ENCODE measurements at places on chromosomes 3 and 15. TPM values are rescaled to one million over a fixed set of nuclear protein-coding genes. Genes with fewer than 3 reads are reported as not detected.
A peak's percentile ranks its signal among the peaks of the same experiment; 100 is the strongest.

Gene LINGO1
- total RNA-seq: 32.6 TPM

Gene TLE3
- total RNA-seq: 68.9 TPM

DNA sequence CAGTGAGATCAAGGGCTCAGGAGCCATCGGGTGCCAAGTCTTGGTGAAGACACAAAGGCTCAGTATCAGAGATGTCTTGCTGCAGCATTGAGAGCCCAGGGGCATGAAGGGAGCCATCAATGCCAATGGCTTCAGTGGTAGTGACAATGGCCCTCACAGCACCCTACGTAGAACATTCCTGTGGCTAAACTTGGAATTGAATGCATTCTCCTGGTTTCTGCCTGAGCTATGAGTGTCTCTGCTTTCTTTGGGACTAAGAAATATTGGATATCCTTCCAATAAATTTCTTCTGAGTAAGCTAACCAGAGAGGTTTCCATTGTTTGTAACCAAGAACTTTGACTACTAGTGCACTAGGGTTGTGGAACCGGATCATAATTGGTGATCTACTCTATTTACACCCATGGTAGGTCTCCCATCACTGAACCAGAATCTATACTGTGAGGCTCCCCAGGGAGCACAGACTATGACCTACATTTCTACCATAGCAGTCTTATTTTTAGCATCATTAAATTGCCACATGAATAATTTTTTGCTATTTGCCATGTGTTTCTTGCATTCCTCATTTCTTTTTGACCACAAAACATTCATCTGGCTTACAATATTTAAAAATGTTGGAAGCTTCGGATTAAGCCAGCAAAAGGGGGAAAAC, 31.6 kb upstream of the PDZRN3 start:
- no peak for DNase-seq

Gene FAM107A
- 15.5 TPM for total RNA-seq

Gene MYL3
- total RNA-seq: not detected

Gene ASB14
- under 0.01 TPM for total RNA-seq

GRCh38 chr3:46895204-46895660, 17.7 kb downstream of the PTH1R start:
- peak; percentile 61 for DNase-seq

DNA sequence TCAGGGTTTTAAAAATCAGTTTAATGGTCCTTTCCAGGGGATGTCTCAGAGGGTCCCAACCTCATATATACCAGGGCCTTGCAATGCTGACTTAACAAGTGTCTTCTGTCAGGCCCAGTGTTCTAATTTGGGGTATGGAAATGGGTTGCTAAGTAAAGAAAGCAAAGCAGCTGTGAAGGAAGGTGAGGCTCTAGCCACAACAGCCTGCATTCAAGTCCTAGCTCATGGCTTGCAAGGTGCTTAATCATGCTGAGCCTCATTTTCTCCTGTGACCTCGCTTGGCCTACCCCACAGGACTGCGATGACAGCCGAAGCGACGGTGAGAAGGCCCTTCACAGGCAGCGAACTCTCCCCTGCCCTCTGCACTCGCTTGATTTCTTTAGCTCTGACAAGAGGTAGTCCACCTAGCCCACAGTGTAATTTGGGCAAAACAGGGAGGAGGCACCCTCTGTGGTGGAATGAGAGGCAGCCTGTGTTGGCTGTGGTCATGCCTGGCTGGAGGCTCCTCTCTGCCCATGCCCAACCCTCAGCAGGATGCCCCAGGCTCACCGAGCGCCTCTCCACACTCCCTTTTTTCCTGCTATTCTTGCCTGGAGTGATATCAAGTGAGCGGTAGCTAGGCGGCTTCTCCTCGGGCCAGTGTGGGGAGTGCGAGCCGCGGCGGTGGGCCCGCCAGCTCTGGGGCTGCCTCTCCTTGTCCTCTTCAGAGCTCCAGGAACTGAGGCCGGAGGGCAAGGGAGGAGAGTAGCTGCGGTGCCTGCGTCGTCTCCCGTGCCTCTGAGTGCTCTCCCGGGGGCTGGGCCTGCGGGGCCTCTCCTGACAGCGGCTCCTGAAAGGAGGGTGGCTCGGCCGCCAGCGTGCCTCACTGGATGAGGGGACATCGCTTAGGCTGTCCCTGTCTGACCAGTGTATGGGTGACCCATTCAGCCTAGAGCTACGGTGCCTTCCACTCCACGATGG, 29.2 kb downstream of the ILDR1 start:
- no peak for DNase-seq

Gene CHST13
- total RNA-seq: under 0.01 TPM

DNA sequence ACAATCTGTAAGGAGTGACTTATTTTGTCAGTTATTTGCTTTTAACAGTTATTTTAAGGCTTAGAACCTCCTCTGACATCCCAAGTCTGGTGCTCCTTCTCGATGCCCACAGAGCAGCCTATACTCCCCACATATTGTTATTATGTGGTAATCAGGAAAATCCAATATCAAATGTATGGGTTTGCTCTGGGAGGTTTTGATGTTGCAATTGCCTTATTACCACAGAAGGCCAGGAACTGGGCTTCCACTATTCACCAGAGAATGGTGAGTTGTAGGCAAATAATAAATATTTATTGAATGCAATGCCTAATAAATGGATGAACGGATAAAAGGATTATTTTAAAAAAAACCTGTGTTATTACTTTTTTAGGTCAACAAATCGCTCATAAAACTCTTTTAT, 12.2 kb downstream of the NEK10 start:
- no peak for DNase-seq

GRCh38 chr3:194023501-194024280, 112.3 kb upstream of the HES1 start:
- no peak for DNase-seq

Gene ACOX2
- 1.6 TPM for total RNA-seq

Gene CHRNA3
- total RNA-seq: 0.41 TPM

GRCh38 chr3:149647812-149648211, 10.0 kb downstream of the WWTR1 start:
- no peak for DNase-seq

Gene AMOTL2
- total RNA-seq: 62.0 TPM

Gene ZDHHC19
- total RNA-seq: not detected

- no peak for DNase-seq
Observed at GRCh38 chr3:133274477-133274876, 125.4 kb upstream of the BFSP2 start.

Gene FAN1
- 22.8 TPM for total RNA-seq

Gene CCDC54
- total RNA-seq: not detected

GRCh38 chr15:89088605-89089315, 504 bp downstream of the ABHD2 start:
- DNase-seq: no peak

GRCh38 chr3:137202941-137203340, 245.2 kb downstream of the IL20RB start:
- no peak for DNase-seq

Gene FSD2
- total RNA-seq: not detected

Gene TJP1
- total RNA-seq: 40.8 TPM

- DNase-seq: no peak
Observed at GRCh38 chr3:158458464-158458863, 112.5 kb upstream of the MLF1 start.

DNA sequence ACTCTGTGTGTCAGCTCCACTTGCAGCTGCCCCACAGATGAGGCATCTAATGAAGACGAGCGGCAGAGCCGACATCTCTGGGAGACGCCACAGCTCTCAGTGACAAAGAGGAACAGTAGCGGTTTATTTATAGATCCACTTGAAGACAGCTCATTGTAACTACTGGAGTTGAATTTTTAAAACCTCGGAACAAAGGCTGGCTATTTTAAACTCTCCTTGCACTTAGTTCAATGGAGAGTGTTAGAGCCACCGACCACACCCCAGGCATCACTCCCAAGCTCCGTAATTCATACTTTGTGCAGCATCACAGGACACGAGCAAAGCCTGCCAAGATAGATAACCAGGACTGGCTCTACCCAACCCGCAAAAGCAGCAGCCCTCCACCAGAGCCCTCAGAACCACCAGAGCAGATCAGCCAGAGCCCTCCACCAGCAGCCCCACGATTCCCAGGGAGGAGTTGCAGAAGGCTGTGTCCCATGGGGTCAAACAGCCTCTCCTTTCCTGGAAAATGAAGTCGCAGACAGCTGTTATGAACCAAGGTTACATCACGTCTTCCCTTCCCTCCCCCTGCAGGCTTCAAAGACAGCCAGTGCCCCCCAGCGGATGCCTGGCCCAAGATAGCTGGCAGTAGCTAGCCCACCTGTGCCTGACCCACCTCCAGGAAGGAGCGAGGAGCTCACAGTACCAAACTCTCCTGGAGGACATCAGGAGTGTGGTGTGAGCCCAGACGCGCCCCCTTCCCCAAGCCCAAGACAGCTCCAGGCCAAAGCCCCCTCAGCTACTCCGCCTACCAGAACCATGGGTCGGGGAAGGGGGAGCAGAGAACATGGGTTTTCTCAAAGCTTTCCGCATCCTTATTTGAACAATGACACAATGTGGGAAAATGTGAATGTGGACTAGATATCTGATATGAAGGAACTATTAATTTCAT, 45.7 kb downstream of the POC1A start:
- no peak for DNase-seq

Measured in frontal cortex (tissue), 4 donors.